ENCODE measurements at places on chromosomes 3 and 15.

- no peak overlapping the region for H3K27ac ChIP-seq
- H3K36me3 ChIP-seq: no peaks in the 10 kb centered on the region
- H3K4me3 ChIP-seq: no peak overlapping the region
Measured at GRCh38 chr3:119148493-119149180, 2.7 kb downstream of the TEX55 start.

DNA sequence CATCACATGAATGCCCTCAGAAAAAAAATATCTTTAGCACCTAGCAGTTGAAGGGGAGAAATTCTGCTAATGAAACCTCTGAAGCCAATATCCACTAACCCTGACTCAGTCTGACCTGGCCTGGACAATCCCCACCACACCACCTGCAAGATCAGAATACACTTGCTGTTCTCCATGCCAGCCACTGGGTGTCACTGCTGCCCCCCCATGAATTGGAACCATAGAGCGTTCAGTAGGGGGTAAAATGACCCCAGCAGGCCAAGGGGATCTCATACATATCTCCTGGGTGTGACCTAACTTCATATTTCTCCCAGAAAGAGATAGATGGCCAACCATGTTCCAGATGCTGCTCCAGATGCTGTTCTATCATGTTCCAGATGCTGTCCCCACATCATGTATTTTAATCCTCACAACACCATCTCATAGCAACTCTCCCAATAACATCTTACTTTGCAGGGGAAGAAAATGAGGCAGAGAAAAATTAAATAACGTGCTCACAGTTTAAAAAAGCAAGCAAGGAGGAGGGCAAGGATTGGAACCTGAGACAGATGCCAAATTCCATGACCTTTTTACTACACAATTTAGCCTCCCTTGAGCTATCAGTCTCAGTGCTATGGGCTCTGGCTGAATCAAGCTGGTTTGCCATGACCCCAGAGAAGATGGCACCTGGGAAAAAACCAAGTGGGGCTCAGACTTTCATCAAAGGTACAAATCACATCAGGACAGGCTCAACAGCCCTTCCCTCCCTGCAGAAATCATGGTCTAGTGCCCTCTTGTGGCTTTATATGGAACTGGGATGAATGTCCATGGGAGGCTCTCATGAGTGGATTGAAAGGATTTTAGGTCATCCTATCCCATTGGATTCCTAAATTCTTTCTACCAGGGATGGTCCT is 12.4 kb downstream of the NTRK3 start:
- no peaks in the 10 kb centered on the region for H3K27me3 ChIP-seq
- H3K4me3 ChIP-seq: no peak overlapping the region
- no peak overlapping the region for H3K27ac ChIP-seq
- no peaks in the 10 kb centered on the region for H3K4me1 ChIP-seq
- DNase-seq: no peak

DNA sequence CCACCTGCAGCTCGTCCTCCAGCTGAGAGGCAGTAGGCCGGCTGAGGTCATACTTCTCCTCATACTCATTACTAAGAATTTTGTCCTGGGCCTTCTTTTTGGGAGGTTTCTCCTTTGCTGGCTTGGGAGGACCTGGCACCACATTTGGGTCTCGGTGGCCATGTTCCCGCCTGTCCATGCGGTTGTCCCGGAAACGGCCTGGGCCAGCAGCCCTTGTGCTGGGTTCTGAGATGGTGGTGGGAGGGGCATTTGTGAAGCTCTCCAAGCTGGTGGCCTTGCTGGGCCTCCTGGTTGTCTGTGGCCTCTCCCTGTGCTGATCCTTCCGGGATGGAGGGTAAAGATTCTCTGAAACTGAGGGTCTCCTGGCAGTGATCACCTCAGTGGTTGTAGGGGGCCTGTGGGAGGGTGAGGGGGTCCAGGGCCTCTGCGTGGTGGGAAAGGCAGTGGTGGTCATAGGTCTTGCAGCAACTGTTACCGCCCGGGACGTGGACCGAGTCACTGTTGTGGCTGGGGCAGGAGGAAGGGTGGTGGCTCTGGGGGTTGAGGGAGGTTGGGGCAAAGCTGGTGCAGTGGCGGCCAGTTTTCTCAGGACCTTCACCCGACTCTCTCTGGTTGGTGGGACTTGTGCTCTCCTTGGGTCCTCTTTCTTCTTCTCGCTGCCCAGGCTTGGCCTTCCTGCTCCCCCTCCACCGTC is 2.5 kb downstream of the CCDC80 start:
- H3K27ac ChIP-seq: no peak overlapping the region
- no peak for DNase-seq
- no peaks in the 10 kb centered on the region for H3K27me3 ChIP-seq

DNA sequence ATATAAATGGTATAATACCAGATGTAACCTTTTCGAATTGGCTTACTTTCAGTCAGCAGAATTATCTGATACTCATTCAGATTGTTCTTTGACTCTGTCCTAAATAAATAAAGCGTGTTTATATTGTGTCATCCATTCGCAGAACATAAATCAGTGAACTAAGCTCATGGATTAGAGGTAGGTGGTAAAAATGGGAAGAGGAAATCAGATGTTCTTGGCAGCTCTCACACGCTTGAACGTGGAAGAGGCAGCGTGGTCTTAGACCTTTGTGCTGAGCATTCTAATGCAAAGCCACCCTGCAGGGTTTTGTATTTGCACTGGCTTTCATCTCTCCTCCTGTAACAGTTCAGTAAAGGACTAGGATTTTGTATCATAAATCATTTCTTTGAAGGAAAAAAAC is 441.4 kb downstream of the GABRG3 start:
- H3K4me3 ChIP-seq: no peak overlapping the region
- H3K4me1 ChIP-seq: no peaks in the 10 kb centered on the region
- H3K36me3 ChIP-seq: no peaks in the 10 kb centered on the region
- H3K27ac ChIP-seq: no peak overlapping the region

GRCh38 chr15:55008421-55008820 is 188.3 kb downstream of the RSL24D1 start:
- H3K4me1 ChIP-seq: no peaks in the 10 kb centered on the region
- no peak for DNase-seq
- H3K27ac ChIP-seq: no peak overlapping the region
- H3K27me3 ChIP-seq: no peaks in the 10 kb centered on the region
- no peaks in the 10 kb centered on the region for H3K36me3 ChIP-seq

DNA sequence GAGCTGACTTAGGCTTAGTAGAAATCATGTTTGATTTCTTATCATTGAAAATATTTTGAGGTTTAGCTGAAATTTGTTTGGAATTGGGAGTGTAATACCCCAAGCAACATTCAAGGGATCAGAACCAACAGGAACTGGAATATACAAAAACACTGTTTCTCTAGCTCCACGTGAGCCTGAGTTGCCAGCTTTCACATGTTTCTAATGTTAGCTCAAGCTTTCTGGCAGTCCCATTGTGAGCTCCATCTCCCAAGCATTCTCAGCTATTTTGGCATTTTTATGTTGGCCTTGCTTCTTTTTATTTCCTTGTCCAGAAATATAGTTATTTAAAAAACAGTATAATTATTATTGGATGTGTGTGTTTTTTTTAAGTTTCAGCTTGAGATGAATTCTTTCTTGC is 427.1 kb upstream of the DPH6 start:
- H3K4me1 ChIP-seq: no peaks in the 10 kb centered on the region
- no peaks in the 10 kb centered on the region for H3K36me3 ChIP-seq
- no peaks in the 10 kb centered on the region for H3K27me3 ChIP-seq
- DNase-seq: no peak
- H3K27ac ChIP-seq: no peak overlapping the region
- no peak overlapping the region for H3K4me3 ChIP-seq

- DNase-seq: no peak
- H3K27me3 ChIP-seq: no peaks in the 10 kb centered on the region
- no peaks in the 10 kb centered on the region for H3K36me3 ChIP-seq
- no peaks in the 10 kb centered on the region for H3K4me1 ChIP-seq
- H3K27ac ChIP-seq: no peak overlapping the region
Measured at GRCh38 chr3:145017959-145018358, 1046.3 kb downstream of the DIPK2A start.

DNA sequence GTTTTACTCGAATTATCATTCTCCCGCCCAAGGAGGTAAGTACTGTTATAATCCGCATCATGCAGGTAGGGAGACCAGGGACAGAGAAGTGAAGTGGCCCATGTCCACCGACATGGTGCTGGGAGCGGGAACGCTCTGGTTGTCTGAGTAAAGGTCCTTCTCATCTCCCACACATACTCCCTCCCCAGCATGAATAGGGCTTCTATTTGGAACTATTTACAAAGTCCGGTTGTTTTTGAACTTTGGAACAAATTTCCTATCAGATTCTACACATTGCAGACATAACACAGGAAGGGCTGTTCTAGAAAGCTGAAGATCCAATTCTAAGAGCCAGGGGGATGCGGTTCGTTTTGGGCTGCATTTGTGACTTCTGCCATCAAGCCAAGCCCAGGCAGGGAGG is 94.8 kb upstream of the TLE3 start:
- no peak overlapping the region for H3K27ac ChIP-seq
- H3K4me1 ChIP-seq: no peaks in the 10 kb centered on the region
- no peaks in the 10 kb centered on the region for H3K27me3 ChIP-seq
- DNase-seq: no peak
- H3K4me3 ChIP-seq: no peak overlapping the region
- no peaks in the 10 kb centered on the region for H3K36me3 ChIP-seq

DNA sequence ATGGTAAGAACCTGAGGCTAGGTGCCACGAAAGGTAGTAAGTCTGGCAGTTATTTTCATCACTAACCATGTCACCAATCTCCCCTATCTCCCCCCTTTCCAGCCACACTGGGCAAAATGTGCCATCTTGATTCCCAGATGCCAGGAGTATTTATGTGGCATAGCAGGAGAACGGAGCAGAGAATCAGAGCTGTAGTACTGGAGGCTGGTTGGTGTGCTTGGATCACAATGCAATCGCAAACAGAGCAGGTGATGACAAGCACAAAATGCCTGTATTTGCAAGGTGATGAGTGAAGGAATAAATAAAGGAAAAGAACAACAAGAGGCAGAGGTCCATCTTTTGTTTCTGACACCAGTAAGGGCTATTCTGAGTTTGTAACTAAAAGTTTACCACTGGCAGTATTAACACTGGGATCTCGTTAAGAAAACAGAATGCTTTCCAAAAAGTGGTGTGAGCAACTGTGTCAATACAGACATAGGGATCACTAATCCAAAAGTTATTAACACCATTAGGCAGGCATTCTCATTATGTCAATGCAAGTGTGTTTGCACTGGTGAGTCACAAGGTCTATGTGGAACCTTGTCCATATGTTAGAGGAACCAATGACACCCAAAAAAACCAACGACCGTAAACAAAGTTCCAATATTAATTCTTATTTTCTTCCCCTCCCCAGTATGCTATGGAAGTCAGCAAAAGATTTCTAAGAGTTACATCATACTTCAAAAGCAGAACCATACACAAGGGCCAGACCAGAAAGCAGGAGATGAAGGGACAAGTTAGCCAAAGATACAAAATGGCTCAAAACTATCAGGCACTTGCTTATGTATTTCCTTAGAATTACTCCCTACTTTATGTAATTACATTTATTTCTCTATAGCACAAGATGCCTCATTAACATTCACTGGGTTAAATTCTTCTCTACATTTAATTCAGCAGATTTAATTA is 556.6 kb downstream of the FOXP1 start:
- peaks cover 36% of the 10 kb centered on the region for H3K4me1 ChIP-seq
- H3K27ac ChIP-seq: no peak overlapping the region
- H3K4me3 ChIP-seq: no peak overlapping the region
